CD4-positive, alpha-beta T cell treated with Interleukin-2 at 100 ng/mL for 4 hours (primary cell): ENCODE measurements at places on chromosomes 13 and 19.

DNA sequence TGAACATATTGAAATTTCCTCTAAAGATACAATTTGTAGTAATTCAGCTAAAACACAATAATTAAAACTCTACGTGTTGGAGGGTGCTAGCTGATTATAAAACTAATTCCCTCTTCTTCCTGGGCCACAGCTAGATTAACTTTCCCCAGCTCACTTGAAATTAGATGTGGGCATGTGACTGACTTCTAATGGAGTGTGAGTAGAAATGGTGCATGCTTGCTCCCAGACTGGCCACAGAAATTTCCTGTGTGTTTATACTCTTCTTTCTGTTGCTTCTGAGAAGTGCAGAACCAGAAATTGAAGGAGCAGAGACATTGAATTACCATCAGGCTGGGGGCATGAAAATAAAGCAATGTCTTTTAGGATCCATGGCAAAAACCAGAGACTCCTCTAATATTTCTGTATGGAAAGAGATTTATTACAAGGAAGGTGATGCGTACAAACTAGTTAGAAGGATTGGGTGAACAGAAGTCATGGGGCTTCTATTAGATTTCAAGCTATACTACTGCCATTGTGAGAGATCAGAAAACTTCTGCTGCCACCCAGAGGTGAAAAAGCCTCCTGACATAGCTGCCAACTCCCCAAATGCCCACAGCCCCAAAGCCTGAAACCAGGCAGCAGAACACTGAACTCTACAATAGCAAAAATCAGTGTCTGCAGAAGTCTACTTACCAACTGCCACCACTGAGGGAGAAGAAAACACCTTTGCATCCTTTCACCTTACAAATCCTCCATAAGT is 379.2 kb upstream of the MIR17HG start:
- DNase-seq = no peak

- DNase-seq = no peak
Measured at GRCh38 chr19:50899569-50899968, 11.6 kb downstream of the KLK4 start.

- DNase-seq = no peak
Measured at GRCh38 chr13:22761709-22762108, 419.1 kb upstream of the SGCG start.

- DNase-seq = peak; percentile 85
Measured at GRCh38 chr19:19591133-19591825, 27.2 kb downstream of the PBX4 start.

DNA sequence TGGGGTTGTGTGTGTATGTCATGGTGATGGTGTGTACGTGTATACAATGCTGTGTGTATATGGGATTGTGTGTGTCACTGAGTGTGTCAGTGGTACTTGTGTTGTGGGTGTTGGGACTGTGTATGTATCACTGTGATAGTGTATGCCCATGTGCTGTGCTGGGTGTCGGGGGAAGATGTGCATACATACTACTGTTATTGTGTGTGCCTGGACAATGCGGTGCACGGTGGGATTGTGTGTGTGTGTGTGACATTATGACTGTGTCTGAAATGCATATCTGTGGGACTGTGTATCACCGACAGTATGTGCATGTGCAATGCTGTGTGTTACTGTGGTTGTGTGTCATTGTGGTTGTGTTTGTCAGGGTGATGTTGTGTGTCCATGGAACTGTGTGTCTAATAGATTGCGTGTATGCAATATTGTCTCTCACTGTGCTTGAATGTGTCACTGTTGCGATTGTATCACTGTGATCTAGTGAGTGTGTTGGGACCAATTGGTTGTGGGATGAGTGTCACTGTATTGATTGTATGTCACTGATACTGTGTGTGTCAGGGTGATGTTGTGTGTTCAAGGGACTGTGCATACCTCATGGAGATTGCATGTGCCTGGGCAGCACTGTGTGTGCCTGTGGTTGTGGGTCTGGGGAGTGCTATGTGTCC is 11.0 kb upstream of the BBC3 start:
- DNase-seq = no peak

DNA sequence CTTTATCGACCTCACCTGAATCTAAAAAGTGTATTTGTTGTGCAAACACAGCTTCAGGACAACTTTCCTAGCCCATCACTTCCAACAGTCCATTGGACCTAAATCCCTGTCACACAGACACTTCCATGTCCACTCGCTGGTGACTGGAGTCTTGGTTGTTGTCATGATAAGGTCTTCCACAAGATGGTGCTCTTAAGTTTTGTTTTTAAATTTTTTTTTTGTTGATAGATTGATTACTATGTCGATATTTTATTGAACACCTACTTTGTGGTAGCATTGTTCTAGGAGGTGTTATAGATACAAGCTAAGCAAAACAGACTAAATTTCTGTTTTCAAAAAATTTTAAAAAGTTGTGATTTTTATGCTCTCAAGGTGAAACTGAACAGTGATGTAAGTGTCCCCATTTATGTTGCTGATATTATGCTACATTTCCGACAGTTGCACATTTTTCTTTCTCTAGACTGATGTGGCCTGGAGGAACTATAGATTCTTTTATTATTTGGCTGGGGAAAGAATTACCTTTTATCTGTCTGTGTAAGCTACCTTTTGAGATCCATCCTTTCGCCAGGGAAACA is 8.1 kb upstream of the ERICH6B start:
- peak; percentile 3 for DNase-seq

GRCh38 chr19:40314656-40315055 is 29.5 kb upstream of the AKT2 start:
- no peak for DNase-seq

GRCh38 chr13:98961503-98962105 is 16.3 kb downstream of the DOCK9 start:
- DNase-seq = no peak

GRCh38 chr19:19602136-19602712 is 16.3 kb downstream of the PBX4 start:
- peak; percentile 73 for DNase-seq

DNA sequence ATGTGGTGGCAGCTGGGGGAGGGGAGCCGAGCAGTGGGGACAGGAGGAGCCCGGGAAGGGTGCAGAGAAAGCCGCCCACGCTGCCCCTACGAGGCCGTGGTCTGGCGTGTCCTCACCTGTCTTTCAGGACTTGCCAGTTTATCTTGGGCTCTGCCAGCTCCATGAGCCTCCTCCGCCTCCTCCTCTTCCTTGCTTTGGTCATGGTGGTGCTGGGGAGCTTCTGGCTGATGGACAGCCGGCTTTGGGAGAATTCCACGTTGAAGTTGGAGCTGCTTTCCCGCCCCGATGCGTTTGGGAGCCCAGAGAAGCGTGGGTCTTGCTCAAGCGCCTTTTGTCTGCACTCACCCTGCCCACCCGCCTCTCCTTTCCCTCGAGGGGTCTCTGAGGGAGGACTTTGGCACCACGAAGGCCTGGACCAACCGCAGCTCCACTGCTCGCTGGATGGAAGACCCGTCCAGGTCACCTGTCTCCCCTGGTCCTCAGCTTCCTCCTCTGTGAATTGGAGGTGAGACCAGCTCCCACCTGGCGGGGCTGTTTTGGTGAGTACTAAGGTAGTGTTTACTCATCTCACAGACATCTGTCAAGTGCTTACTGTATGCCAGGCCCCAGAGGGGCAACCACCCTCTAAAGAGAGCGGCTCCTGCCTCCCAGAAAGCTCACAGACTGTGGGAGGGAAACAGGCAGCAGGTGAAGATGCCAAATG is 29.7 kb upstream of the MIER2 start:
- DNase-seq = no peak

- no peak for DNase-seq
Measured at GRCh38 chr13:113874579-113875428, 10.9 kb upstream of the GAS6 start.

- no peak for DNase-seq
Measured at GRCh38 chr13:98364647-98365046, 187.6 kb upstream of the RNF113B start.

DNA sequence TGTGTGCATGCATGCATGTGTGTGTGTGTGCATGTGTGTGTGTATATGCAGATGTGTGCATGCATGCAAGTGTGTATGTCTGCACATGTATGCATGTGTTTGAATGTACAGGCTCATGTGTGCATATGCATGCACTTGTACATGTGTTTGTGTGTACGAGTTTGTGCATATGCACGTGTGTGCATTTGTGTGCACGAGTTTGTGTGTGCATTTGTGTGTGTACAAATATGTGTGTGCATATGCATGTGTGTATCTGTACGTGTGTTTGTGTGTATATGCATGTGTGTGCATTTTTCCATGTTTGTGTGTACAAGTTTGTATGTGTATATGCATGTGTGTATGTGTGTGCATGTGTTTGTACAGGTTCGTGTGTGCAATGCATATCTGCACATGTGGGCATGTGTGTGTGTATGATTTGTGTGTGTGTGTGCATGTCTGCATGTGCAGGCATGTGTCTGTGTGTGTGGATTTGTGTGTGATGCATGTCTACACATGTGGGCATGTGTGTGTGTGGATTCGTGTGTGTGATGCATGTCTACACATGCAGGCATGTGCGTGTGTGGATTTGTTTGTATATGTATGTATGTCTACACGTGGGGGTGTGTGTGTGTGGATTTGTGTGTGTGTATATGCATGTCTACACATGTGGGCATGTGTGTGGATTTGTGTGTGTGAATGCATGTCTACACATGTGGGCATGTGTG is 57.1 kb downstream of the F2RL3 start:
- no peak for DNase-seq

- DNase-seq = peak; percentile 73
Measured at GRCh38 chr19:19224852-19225494, 13.2 kb downstream of the NCAN start.

DNA sequence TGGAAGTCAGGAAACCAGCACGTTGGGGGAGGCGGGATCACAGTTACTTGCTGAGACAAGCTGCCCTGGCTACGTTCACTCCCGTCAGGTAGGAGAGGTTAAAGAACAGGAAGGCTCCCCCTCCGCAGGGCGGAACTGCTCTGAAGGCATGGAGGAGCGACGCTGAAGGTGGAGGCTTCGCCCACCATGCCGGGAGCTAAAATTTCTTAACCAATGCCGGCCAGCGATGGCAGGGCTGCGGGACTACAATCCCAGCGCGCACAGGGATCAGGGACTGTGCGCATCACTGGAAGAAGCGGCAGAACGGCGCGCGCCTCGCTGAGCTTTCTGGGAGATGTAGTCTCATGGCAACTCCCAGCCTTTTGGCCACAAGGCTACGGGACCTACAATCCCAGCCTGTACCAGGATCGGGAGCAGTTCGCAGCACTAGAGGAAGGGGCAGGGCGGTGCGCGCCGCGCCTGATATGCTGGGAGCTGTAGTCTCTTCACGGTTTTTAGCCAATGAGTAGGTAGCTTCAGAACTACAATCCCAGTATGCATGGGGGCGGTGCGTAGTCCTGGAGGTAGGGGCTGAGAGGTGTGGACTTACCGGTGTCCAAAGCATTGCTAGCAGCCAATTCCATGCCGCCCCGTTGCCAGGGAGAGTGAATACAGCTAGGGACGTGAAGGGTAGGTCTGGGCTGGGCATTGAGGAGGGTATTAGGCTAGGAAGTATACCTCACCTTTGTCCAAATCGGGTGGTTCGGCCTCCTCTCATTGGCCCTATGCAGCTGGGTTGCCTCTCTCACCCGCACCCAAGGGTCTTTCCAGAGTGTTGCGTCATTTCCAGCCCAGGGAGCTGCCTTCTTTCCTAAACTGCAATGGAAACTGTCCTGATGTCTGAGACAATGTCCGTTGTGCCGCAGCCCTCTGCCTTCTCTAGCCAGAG is 12.8 kb upstream of the ZNF682 start:
- DNase-seq = peak; percentile 66
